ENCODE measurements at places on chromosomes 5 and 9.

DNA sequence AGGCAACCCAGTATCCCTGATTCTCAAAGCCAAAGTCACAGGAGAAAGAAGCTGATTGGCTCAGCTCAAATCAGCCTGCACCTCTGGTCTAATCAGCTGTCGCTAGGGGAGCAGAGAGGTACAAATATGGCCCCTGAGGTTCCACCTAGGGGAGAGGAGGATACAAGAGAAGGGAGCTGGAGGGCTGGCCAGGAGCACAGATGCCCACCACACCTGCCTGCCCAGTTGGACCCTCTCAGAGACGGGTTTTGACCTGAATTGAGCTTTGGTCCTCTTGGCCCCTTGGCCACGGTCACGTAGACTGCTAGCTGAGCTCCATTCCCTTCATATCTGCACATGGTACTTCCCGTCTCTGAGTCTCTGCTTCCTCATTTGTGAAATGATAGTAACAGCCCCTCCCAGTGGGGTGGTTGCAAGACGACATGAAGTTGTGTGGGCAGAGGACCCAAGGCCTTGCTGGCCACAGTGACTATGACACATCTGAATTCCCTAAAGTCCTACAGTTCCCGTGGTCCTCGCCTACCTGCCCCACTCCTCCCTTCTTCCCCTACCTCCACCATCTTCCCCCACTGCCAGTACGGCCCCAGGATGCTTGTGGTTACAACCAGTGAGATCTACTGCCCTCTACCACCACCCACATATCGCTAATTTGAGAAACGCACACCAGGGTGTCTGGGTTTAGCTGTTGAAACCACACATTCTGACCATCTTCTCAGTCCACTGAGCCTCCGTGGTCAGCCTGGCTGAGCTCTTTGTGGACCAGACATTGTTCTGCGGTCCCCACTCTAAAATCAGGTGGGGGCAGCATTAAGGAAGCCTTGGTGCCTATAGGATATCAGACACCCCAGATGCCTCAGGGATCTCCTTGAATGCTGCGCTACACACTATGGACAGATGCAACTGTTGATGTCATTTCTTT, 60.3 kb upstream of the NEK6 start:
- DNase-seq, result peak; percentile 50

DNA sequence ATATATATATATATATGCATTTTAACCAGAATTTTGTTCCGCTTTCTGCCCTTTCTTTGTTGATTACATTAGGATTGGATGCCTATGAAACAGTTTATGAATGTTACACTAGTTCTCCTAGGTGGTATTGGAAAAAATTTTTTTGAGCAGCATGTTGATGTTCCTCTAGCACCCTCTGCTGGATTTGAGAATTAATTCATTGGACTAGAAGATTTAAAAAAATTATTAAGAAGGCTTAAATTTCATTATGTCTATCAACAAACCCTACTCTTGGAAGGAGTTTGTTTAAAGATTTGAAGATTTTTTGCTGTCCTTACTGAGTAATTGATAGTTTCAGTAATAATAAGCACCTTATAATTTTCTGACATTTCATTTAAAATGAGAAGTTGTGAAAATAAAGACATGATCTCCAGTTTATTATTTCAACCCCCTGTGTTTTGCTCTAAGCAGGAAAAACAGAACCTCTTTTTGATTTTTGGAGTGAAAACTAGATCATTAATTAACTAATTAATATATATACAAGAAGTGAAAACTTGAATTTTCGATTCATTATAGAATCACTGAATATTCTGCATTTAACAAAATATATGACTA, 89.6 kb downstream of the CCDC171 start:
- DNase-seq, result peak; percentile 16

- no peak for DNase-seq
Measured at GRCh38 chr5:7330256-7330655, 65.7 kb upstream of the ADCY2 start.

- DNase-seq, result no peak
Measured at GRCh38 chr9:89426384-89426961, 71.4 kb downstream of the SEMA4D start.

DNA sequence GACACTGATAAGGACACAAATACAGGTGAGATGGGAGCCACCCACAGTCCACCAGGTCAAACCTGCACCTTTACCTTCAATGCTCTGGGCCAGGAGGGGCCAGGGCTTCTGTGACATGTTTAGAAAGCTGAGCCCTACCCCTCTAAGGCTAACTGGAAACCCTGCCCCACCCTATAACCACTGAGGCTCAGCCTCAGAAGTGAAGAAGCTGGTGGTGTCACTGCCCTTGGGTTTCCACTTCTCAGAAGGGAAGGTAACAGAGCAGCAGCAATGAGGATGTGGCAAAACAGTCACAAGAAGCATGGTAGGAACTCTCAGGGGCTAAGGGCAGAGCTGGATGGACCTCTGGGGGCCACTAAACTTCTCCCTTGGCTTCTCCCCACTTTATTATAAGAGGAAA, 6.0 kb downstream of the PDGFRB start:
- no peak for DNase-seq

- no peak for DNase-seq
Measured at GRCh38 chr9:94891183-94891582, 164.7 kb downstream of the AOPEP start.

DNA sequence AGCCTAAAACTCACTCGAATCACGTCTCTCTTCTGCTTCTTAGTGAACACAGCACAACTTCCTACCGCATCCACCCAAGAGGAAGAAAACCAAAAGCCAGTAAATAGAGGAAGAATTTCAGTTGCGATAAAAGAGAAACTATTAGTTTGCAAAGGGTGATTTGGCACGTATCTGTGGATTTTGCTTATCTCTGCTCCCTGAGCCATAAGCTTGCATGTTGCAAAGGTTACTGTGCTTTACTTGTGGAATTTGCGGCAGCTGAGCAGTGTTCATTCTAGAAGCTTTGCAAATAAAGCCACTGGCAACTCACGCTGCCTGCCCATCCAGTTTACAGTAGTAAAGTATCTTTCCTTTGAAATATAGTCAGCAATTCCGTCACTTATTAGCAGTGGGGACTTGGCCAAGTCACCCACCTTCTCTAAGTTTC, 149.0 kb upstream of the PCA3 start:
- DNase-seq, result no peak

DNA sequence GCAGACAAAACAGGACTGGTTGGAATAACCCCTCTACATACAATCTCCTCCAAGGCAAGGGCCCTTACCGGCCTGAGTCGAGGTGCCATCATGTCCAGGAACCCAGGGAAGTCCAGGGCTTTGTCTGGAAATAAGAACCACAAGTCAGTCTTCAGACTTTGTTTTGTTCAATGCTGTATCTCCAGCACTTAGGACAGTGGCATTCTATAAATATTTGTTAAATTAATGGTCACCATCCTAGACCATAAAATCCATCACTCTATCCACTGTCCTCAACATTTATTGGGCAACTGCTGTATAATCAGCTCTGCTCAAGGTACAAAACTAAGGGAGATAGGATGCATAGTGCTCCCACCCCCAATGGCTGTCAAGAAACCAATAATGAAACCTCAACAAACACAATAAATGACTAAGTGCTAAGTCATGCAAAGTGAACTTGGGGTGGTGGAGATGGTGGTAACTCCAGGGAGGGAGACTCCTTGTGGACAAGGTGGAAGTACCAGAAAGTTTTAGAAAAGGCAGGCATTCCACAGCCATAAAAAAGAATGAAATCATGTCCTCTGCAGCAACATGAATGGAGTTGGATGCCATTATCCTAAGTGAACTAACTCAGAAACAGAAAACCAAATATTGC, 5.0 kb downstream of the RELL2 start:
- DNase-seq, result no peak

DNA sequence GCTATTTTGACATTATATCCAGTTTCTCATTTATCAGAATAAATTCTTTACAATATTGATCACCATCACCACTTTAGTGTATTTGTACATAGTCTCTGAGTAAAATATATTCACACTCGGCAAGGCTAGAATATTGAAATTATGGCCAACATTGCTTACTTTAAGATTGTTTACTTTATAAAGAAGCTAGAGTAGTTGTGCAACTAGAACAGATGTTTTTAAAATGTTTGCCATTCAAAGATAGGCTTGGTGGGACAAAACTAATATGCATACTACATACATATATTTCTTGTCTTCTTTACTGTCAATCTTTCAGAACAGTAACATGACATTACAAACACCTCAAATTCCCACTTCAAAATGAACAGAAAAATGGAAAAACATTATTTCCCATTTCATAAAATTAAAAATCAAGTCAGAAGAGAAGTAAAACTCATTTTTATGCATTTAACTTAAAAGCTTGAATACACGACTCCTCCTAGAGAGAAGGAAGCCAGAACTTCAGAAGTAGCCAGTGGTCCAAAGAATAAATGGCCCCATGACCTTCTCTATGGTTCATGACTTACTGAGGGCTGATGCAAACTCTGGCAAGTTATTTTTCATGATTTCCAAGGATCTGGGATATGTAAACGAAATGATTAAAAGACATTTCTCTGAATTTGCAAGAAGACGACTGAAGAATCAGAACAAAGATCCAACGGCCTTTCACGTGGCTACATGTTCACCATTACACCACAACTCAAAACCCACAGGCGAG, 14.1 kb downstream of the MTX3 start:
- no peak for DNase-seq

- no peak for DNase-seq
Measured at GRCh38 chr9:14452539-14452938, 138.6 kb upstream of the NFIB start.

GRCh38 chr9:132005899-132006298, 73.8 kb downstream of the MED27 start:
- DNase-seq, result no peak

DNA sequence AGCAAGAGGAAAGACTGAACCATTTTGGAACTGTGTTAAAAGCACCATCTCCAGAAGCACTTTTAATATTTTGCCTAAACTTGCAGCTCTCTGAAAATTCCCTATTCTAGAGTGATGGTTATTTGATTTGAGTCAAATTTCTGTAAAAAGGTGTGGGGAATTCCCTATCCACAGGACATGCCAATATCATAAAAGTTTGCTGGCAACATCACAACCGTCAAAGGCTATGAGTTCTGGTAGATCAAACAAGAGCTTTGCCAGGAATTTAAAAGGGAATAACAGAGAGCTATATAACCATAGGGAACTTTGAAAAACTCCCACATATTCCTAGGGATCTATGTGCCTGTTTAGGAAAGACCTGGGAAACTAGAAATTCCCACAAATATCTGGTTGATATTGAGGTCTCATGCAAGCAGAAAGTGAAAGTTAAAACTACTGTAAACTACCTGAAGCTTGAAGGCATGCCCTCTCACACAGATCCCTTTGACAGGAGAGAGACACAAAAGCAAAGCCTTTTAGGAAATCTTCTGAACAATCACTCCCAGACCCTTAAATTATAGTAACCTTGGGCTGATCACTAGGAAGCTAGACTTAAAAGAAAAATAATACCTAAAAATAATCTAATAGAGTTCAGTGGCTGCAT, 549.9 kb downstream of the ANXA1 start:
- no peak for DNase-seq

DNA sequence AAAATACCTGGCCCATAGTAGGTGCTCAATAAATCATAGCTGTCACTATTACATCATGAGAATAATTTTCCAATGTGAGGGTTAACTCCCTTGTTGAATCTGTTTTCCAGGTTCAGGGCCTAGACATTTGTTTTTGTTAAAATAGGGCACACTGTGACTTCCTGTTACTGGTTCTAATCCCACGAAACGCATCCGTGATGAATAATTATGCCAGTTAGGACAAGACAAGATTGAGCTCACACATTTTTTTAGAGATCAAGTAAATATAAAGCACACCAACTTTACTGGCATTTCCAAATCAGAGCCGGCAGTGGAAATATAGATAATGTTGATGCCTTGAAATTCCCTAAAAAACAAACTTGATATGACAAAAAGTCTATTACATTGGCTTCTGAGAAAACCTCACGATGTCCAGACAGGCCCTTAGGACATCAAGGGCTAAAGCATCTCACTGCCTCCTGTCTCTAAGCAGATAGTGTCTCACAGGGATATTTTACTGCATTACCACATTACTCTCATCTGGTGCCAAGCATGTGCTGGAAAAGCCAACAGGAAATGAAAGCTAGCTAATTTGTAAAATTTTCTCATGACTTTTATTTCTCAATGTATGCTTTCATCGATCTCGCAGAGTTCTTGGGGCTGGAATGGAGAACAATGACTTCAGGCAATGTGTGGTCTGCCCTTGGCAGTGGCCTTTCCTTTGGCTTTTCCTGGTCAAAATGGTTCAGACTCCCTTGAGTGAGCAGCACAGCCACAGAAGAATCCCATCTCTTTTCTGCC, 414.3 kb upstream of the PAPPA start:
- no peak for DNase-seq

- no peak for DNase-seq
Measured at GRCh38 chr5:27083449-27084415, 45.3 kb upstream of the CDH9 start.

DNA sequence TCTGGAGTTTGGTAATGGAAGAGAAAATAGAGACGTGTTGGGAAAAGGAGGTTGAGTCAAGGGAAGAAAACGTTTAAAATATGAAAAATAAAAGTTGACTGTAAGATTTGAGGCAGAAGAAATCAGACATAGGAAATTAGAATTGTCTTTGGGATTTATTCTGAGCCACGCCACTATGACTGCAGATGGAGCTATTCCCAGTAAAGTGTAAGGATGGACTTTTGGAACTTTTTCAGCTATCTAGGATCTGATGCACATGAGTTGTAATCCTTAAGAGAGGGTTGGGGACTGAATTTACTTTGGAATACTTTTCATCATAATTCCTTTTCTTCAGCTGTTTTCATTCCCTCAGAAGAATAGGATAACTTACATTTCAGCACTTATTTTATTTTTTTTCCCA, 336.7 kb downstream of the FAM170A start:
- no peak for DNase-seq

DNA sequence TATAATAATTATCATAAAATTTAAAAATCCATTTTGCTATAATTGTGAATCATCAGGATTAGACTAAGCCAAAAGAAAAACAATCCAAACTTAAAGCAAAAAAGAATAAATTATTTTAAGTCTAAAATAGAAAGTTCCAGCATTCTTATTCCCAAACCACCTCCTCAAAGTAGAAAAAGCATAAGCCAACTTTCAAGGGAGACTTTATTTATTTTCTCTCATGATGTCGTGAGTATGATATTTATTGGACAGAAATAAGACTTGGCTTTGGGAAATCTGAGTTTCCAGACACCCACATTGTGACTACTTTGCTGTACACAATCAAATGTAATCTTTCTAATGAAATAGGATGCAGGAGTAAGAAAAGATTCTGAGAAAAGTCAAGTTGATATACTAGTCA, 372.1 kb downstream of the MTRR start:
- DNase-seq, result no peak

DNA sequence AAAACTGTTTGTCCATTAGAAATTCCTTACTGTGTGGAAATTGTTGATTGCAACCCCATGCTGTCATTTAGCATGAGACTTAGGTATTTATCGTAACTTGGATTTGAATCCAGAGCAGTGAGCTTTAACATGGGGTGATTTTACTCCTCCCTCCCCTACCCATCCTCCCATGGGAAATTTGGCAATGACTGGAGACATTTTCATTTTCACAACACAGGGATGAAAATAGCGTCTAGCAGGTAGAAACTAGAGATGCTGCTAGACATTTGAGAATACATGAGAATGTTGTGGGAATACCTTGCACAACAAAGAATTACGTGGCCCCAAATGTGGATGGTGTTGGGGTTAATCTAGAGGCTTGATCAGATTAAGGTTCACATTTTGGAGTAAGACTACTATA, 191.3 kb upstream of the MPDZ start:
- no peak for DNase-seq
